ENCODE measurements at places on chromosomes 16 and 17.

- DNase-seq = no peak
These were observed 16.2 kb downstream of the SLC43A2 start for GRCh38 chr17:1612400-1612799.

GRCh38 chr16:3983081-3983520, 102.6 kb upstream of the CREBBP start:
- peak; percentile 59 for DNase-seq

DNA sequence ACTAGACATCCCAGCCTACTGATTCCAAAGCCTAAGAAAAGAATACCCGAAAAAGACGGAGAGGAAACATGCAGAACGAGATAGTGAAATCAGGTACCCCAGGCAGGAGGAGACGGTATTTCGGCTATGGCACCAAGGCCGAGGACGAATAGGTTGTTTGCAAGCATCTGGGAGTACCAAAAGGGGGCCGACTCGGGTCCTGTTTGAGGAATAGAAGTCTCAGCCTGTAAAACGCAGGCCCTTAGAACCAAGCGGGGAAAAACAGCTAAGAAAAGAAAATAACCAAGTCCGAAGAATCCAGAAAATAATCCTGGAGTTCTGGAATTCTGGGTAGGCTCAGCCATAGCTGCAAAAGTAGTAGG, 537 bp downstream of the SLC35B1 start:
- DNase-seq = peak; percentile 8

- DNase-seq = no peak
These were observed 15.8 kb downstream of the PLCD3 start for GRCh38 chr17:45116434-45117016.

GRCh38 chr17:1713878-1714426, 3.8 kb upstream of the TLCD2 start:
- DNase-seq = no peak

DNA sequence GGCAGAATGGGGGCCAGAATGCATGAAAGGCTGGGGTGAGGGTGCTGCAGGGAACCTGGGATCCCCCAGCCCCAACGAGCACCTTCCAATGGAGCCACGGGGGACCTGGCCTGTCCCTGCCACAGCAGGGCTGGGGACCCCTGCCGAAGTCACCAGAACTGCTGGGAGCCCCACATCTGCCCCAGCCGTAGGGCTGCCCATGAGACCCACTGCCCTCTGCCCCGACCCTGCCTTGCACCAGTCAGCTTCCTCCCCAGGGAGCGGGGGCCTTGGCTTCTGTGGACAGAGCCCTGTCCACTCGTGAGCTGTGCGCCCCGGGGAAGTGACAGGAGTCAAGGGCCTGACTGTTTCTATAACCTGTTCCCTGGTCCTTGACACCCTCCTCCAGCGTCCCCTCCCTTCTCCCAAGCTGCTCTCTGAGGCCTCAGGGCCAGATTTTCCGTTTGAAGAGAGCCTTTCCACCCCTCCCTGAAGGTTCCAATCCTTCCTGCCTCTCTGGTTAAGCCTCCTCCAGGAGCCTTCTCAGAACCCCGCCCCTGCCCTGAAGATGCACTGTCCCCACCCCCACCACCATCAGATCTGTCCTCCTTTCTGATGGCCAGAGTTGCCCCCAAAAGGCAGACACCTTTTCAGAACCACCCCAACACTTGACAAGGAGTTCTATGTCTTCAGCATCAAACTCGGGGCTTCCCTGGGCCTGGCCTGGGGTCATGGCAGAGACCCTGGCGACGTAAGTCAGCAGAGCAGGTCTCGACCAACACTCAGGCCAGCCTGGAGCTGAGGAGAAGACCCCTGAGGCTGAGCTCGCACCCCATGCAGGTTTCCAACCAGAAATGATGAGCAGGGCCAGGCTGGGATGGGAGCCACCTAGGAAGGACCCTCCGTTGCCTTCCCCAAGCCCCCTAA, 10.7 kb upstream of the PRR29 start:
- no peak for DNase-seq

DNA sequence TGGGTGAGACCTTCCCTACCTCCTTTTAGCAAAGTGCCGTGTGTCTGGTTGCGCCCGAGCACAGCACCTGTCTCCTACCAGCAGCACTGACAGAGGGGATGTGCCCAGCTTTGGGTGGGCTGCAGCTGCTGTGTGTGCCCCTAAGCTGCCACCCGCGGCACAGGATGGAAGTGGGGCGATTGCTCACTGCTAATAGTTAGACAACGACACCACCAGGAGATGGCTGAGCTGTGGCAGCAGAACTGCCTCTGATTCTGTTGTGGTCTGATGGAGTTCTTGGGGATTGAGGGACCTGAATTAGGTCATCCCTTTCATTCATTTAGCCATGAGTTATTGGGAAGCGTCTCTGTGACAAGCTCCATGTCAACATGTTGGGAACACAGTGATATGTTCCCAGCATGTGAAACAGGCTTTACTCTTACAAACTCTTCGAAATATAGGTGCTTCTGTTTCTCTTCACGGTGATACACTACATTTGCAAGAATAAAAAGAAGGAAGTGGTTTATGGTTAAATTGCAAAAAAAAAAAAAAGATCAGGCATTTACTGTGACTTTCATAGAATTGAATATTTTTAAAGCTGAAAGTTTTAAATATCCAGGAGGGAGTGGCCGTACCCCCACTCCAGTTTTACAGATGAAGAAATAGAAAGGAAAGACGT, 184.4 kb downstream of the MAF start:
- DNase-seq = no peak

GRCh38 chr16:18958621-18959029, 25.1 kb upstream of the TMC7 start:
- no peak for DNase-seq

- no peak for DNase-seq
These were observed 107.9 kb upstream of the HAS3 start for GRCh38 chr16:68997564-68997963.

- no peak for DNase-seq
These were observed 20.3 kb downstream of the XPO6 start for GRCh38 chr16:28191364-28191960.

DNA sequence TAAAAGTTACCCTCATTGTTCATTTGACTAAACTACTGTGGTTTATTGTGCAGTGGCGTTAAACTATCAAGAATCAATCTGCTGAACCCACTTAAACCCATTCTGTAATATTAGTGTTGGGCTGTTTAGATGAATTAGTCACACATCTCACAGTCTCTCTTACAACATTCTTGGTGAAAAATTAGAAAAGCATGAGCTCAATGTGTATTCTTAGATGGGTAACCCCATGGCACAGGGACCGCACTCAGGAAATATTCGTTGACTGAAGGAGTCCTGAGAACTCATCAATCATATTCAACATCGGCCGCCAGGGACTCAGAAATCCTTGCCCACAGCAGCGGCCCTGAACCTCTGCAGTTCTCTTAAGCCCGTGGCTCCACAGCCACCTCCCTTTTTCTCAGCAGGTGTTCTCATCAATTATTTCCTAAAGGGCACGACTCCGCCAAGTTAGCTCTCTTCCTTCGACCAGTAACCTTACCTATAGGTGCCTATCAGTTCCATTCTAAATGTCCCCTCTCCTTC, 155.6 kb downstream of the STX8 start:
- DNase-seq = no peak

DNA sequence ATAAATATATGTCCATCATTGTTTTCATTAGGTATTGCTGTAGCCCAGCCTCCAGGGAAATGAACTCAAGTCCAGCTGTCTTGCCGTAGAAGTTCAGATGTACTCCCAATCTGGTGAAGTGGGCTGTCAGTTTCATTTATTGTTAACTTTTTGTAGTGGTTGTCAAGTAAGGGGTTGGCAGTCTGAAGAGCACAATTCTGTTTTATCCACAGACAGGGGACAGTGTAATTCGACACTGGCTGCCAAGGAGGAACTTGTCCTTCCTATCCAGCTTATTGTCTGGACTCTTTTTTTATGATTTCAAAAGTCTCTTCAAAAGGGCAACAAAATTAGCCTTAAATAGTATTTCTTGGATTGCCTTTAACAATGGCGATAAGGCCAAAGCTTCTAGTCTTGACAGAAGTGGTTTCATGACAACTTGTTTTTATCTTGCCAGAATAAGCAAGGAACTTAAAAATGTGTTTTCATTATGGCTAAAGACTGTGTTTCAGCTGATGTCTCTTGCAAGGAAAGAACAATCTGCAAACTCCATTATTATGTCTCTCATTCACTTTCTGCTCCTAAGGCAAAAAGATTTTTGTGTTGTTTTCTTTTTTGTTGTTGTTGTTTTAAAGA, 73.9 kb upstream of the TANC2 start:
- no peak for DNase-seq

GRCh38 chr17:75465039-75465438, 8.6 kb downstream of the TMEM94 start:
- DNase-seq = no peak

DNA sequence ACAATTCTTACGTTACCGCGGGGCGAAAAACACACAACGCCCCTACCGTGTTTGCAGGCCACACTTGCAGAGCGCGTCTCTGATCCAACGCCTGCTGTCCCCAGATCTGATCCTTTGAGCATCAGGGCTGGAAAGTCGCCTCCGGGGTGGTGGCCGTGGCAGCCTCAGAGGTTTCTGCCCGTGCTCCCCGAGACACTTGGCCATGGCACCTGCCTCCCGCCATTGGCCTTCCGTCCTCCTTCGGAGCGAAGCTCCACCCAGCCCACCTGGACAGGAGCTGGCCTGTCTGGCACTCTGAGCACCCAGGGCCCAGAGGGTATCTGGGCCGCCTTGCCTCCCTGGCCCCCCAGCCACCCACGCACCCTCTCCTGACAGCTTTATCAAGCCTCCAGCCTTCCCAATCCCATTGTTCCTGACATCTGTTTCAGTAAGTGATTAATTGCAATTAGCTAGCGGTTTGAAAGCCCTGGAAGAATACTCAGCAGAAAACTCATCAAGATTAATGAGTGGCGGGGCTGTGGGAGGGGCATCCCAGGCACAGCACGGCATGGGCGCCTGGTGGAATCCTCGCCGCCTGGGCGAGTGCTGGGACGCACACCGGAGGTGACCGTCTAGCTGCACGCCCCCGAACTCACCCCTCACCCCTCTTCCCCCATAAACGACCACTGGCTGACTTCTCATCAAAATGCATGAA, 181.5 kb upstream of the GSE1 start:
- no peak for DNase-seq

- no peak for DNase-seq
These were observed 16.2 kb upstream of the PSMD7 start for GRCh38 chr16:74280448-74280847.

DNA sequence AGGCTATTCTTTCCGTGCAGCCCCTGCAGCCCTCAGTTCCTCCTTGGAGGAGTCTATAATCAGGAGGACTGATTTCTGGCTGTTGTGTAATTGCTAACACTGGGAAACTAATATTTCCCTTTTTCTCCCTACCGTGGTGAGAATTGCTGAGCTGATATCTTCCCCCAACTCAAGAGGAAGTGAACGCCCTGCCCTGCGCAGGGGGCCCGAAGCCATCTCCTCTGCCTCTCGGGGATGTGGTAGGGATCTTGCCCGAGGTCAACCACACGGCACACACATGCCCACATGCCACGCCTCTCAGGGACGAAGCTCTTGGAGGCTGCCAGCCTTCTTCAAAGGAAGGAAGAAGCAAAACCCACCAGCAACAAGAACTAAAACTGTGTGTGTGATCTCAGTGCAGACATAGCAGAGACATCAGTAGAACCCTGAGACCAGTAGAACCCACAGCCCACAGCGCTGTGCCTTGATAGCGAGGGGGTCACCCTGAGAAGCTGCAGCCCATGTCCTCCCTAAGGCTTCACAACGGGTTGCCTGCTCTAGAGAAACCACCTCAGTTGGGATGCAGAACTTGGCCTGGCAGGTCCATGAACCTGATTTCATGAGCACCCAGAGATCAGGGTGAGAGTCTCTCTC, 8.9 kb upstream of the ULK2 start:
- DNase-seq = no peak

Measured in NCI-H345 (cell line).